ENCODE measurements at places on chromosomes 1 and 21.
A peak's percentile ranks its signal among the peaks of the same experiment; 100 is the strongest.

GRCh38 chr1:218479436-218480115, 134.4 kb downstream of the TGFB2 start:
- DNase-seq: peak; percentile 80

DNA sequence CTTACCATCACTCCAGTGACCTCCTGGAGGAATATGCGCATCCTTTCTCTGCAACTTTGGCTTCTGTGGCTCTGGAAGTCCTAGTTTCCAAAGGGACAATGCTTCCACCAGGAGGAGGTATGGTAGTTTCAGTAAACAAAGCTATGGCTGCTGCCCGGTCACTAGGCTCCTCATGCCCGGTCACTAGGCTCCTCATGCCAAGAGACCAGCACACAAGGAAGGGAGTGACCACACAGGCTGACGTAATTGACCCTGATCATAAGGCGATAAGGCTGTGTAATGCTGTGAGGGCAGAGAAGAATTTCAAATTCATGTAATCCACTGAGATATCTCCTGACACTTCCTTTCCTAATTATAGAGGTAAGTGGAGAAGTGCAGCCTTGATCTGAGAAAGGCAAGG, 102.9 kb downstream of the DTL start:
- DNase-seq: no peak

GRCh38 chr1:185074307-185074706, 28.9 kb downstream of the RNF2 start:
- DNase-seq: no peak

DNA sequence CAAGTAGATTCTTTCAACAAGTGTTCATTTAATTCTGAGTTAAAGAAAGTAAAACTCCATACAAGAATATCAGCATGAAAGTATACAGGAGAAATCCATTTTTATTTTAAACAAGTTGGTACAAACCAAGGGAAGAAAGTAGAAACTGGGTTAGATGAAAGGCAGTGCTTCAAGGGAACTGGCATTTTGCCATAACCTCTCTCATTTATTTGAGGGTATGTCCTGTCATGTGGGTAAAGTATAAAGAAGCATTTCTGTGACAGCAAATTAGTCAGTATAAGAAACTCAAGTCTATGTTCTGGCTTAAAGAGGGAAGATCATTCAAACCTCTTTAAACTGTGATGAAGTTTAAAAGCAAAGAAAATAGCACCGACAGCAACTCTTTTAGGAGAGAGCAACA, 32.0 kb downstream of the OLFM3 start:
- DNase-seq: no peak

GRCh38 chr1:26833432-26834405, 7.2 kb downstream of the ZDHHC18 start:
- no peak for DNase-seq
